Progenitor cell of endocrine pancreas (in vitro differentiated cells): ENCODE measurements at places on chromosomes 12 and 14.

GRCh38 chr12:133165776-133166175, 15.5 kb upstream of the ZNF268 start:
- H3K36me3 ChIP-seq, result peaks cover 9% of the 10 kb centered on the region
- H3K27ac ChIP-seq, result no peak overlapping the region
- no peaks in the 10 kb centered on the region for H3K27me3 ChIP-seq
- no peak overlapping the region for H3K4me3 ChIP-seq
- DNase-seq, result no peak

- no peak overlapping the region for H3K27ac ChIP-seq
- H3K4me1 ChIP-seq, result no peaks in the 10 kb centered on the region
- no peaks in the 10 kb centered on the region for H3K36me3 ChIP-seq
- H3K27me3 ChIP-seq, result no peaks in the 10 kb centered on the region
Measured at GRCh38 chr12:105485321-105485910, 154.9 kb downstream of the C12orf75 start.

- H3K27ac ChIP-seq, result no peak overlapping the region
- DNase-seq, result no peak
- H3K27me3 ChIP-seq, result no peaks in the 10 kb centered on the region
- H3K36me3 ChIP-seq, result peaks cover 6% of the 10 kb centered on the region
Measured at GRCh38 chr14:58082011-58082410, 70.0 kb downstream of the ARMH4 start.

GRCh38 chr14:61126603-61127498, 145.8 kb downstream of the SLC38A6 start:
- H3K27ac ChIP-seq, result no peak overlapping the region
- DNase-seq, result no peak
- peaks cover 6% of the 10 kb centered on the region for H3K27me3 ChIP-seq
- H3K36me3 ChIP-seq, result no peaks in the 10 kb centered on the region
- no peak overlapping the region for H3K4me3 ChIP-seq

GRCh38 chr12:61018571-61018970, 1241.6 kb upstream of the USP15 start:
- H3K27me3 ChIP-seq, result no peaks in the 10 kb centered on the region
- no peak overlapping the region for H3K27ac ChIP-seq
- no peaks in the 10 kb centered on the region for H3K36me3 ChIP-seq
- H3K4me1 ChIP-seq, result no peaks in the 10 kb centered on the region
- no peak for DNase-seq
- no peak overlapping the region for H3K4me3 ChIP-seq

DNA sequence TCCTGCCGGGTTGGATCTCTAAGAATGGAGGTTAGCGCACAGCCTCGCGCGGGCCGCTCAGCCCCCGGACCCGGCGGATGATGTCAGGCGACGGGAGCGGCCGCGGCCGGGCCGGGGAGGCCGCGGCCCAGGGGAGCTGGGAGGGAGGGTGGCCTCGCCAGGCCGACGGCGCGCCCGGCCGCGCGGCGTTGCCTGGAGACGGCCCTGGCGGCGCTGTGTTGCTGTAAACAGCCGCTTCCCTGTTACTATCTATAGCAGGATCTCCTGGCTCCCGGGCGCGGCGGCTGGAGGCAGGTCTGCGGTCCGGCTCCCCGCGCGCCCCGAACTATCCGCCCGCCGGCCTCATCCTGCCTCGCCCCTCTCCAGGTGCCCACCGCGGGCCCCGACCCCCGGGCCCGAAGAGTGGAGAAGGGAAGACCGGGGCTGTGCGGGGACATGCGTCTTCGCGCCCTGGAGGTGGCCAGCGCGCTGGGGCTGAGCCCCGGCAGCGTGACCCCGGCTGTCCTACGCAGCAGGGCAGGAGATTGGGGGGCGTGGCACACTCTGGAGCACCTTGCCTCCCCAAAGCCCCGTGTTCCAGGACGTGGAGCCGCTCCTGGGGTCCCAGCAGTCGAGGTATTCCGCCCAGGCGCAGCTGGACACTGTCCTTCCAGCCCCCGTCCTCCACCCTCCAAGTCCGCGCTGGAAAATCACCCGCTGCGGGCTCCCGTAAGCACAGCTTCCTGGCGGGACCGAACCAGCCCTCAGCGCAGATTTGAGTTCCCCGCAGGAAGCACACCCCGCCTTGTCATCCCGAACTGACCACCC, 1.4 kb upstream of the FOS start:
- peaks cover 17% of the 10 kb centered on the region for H3K36me3 ChIP-seq
- H3K4me1 ChIP-seq, result peaks cover 31% of the 10 kb centered on the region
- H3K4me3 ChIP-seq, result peak overlapping the region; percentile 92

- peaks cover 21% of the 10 kb centered on the region for H3K36me3 ChIP-seq
- H3K4me3 ChIP-seq, result no peak overlapping the region
- no peaks in the 10 kb centered on the region for H3K27me3 ChIP-seq
Measured at GRCh38 chr12:71772735-71773134, 18.1 kb downstream of the RAB21 start.

GRCh38 chr14:74867673-74868072, 8.3 kb downstream of the PROX2 start:
- no peak overlapping the region for H3K27ac ChIP-seq
- no peak overlapping the region for H3K4me3 ChIP-seq
- DNase-seq, result no peak
- no peaks in the 10 kb centered on the region for H3K4me1 ChIP-seq
- no peaks in the 10 kb centered on the region for H3K36me3 ChIP-seq

DNA sequence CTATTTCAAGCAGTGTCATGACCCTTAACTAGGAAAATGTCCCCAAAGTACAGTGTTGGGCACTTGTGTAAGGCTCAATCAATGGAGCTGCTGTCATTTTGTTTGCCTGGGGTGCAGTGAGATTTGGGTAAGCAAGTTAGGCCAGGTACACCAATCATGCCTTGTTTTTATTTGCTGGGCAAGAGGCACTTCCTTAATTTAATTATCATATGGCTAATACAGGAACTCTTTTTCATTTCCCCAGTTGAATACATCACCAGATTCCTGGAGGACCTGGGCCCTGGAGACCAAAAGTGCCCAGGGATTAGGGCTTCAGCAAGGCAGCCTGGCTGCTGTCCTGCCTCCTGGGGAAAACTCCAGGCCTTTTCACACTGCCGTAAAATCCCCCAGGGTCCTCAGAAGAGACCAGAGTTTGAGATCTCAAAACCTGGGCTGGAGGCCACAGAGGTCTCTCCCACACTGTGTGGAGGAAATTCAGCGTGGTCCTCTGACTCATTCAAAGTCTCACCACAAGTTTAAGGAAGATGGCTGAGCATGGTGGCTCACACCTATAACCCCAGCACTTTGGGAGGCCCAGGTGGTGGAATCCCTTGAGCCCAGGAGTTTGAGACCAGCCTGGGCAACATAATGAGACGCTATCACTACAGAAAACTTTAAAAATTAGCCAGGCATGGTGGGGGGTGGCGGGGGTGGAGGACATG, 28.4 kb upstream of the FOXN3 start:
- H3K4me3 ChIP-seq, result no peak overlapping the region
- DNase-seq, result no peak
- H3K36me3 ChIP-seq, result no peaks in the 10 kb centered on the region
- H3K4me1 ChIP-seq, result no peaks in the 10 kb centered on the region
- H3K27ac ChIP-seq, result no peak overlapping the region
- H3K27me3 ChIP-seq, result peaks cover 15% of the 10 kb centered on the region
